ENCODE measurements at places on chromosomes 6 and 20.

GRCh38 chr20:50601511-50602431, 89.6 kb downstream of the RIPOR3 start:
- DNase-seq = peak; percentile 15

DNA sequence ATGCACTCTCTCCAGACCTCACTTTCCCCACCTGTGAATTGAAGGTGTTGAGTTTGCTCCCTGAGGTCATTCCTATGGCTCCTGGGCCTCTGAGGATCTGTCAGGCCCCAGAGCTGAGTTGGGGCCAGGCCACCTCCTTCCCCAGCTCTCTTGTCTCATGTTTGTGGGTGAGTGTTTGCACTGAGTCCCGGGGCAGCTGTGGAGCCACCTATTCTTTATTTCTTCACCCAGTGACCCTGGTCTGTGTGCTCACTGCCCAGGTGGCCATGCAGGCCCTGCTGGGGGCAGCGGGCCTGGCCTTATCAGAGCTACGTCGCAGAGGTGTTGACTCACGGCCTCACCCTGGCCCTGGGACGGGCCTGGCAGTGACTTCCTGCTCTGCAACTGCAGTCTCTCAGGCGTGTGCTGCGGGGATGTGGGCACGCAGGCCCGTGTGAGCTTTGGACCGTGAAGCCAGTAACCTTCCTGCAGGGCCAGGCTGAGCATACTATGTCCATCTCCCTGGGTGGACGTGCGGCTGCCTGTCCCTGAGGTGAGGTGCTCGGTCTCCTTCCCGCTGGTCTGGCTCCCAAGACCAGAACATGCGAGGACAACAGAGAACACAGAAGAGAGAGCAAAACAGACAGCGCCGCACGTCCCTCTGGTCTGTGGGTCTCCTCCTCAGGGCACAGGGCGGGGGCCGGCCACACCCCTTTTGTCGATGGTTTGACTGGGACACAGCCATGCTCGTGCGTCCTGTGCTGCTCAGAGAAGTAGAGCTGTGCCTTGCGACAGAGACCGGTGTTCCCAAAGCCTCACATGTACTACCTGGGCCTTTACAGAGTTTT, 12.1 kb downstream of the TMEM181 start:
- DNase-seq = no peak

DNA sequence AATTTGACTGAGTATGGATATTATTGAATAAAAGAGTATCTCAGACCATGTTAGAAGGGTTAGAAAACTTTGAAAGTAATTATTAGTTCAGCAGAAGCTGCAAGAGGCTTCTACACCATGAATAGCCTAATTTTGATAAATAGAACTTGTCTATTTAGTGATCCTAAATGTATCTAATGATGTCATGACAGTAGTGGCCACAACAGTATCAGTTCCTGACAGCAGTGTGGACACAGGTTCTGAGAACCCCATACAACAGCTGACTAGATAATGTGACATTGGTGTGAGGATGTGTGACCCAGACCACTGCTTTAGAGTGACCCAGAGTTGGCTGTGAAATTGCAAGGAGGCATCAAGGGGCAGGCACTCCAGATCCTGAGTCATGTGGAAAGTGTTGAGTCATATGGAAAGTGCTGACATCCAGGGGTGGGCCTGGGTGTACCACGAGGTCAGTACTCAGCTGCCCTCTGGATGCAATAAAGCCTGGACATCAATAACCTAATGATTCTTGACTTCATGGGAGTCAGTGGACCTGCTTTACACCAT, 754.7 kb downstream of the DHX35 start:
- no peak for DNase-seq

GRCh38 chr20:8344106-8344505, 212.0 kb downstream of the PLCB1 start:
- DNase-seq = no peak

- no peak for DNase-seq
These were observed 2.1 kb upstream of the SMLR1 start for GRCh38 chr6:130824978-130825694.

- no peak for DNase-seq
These were observed 17.0 kb downstream of the MRPS18A start for GRCh38 chr6:43670623-43670986.

Measured in DMS79 (cell line).